ENCODE measurements at places on chromosomes 6 and 20. TPM values are rescaled to one million over a fixed set of nuclear protein-coding genes. Genes with fewer than 3 reads are reported as not detected.

SLC17A4 gene
- 0.12 TPM for total RNA-seq

MLIP gene
- 130 TPM for total RNA-seq

GRCh38 chr6:13557841-13558240, 16.6 kb upstream of the SIRT5 start:
- DNase-seq, result no peak
- no peaks in the 10 kb centered on the region for H3K4me1 ChIP-seq
- H3K27ac ChIP-seq, result no peak overlapping the region
- no peaks in the 10 kb centered on the region for H3K36me3 ChIP-seq
- no peak overlapping the region for H3K4me3 ChIP-seq

DNA sequence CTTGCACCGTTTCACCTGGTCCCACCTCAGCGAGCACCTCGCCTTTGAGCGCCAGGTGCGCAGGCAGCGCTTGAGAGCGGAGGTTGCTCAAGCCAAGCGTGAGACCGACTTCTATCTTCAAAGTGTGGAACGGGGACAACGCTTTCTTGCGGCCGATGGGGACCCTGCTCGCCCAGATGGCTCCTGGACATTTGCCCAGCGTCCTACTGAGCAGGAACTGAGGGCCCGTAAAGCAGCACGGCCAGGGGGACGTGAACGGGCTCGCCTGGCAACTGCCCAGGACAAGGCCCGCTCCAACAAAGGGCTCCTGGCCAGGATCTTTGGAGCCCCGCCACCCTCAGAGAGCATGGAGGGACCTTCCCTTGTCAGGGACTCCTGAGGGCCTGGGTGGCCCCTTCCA, 1.5 kb downstream of the ABT1 start:
- no peak overlapping the region for H3K27ac ChIP-seq
- H3K4me1 ChIP-seq, result peaks cover 11% of the 10 kb centered on the region
- H3K27me3 ChIP-seq, result peaks cover 14% of the 10 kb centered on the region
- DNase-seq, result no peak

DNA sequence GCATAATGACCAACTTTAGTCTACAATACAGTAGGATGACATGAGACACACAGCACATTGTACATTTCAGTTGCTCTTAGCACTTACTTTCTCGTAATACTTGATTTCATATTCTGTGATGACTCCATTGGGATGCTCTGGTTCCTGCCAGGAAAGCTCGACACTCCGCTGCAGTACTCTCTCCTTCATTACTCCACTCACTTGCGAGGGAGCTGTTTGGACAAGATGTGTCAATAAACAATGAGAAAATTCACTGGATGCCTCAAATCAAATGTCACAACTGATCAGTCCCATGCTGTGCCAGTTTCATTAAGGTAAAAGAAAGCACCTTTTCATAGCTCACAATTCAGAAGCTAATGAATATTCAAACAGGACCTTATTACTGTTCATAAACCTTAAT, 147.1 kb downstream of the EPHA7 start:
- no peak for DNase-seq
- no peaks in the 10 kb centered on the region for H3K36me3 ChIP-seq
- no peaks in the 10 kb centered on the region for H3K27me3 ChIP-seq
- no peaks in the 10 kb centered on the region for H3K4me1 ChIP-seq

Data from gastrocnemius medialis (tissue), 4 donors.